ENCODE measurements at places on chromosomes 3 and 15.

GRCh38 chr15:23503576-23503975, 56.5 kb upstream of the GOLGA6L2 start:
- DNase-seq, result no peak

DNA sequence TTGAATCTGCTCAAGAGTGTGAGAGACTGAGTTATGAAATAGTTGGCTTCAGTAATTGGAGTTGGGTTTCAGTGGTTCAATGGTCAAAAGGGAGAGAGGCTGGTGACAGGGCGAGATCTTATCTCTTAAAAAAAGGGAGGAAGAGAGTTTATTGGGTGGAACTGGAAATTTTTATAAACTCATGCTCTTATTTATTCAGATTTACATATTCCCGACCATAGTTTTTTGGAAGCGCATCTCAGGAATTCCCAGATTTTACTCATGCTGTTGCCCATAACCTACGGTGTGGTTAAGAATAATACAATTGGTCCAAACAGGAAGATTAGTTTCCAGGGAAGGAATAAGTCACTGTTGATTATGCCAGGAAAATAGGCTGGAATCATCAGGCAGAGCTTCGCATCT, 41.4 kb downstream of the CD200 start:
- DNase-seq, result no peak

- DNase-seq, result no peak
Measured at GRCh38 chr15:95848126-95848525, 482.4 kb upstream of the NR2F2 start.

GRCh38 chr3:34533451-34533850, 735.0 kb downstream of the PDCD6IP start:
- no peak for DNase-seq

- DNase-seq, result no peak
Measured at GRCh38 chr3:117473981-117474538, 764.5 kb downstream of the TUSC7 start.

DNA sequence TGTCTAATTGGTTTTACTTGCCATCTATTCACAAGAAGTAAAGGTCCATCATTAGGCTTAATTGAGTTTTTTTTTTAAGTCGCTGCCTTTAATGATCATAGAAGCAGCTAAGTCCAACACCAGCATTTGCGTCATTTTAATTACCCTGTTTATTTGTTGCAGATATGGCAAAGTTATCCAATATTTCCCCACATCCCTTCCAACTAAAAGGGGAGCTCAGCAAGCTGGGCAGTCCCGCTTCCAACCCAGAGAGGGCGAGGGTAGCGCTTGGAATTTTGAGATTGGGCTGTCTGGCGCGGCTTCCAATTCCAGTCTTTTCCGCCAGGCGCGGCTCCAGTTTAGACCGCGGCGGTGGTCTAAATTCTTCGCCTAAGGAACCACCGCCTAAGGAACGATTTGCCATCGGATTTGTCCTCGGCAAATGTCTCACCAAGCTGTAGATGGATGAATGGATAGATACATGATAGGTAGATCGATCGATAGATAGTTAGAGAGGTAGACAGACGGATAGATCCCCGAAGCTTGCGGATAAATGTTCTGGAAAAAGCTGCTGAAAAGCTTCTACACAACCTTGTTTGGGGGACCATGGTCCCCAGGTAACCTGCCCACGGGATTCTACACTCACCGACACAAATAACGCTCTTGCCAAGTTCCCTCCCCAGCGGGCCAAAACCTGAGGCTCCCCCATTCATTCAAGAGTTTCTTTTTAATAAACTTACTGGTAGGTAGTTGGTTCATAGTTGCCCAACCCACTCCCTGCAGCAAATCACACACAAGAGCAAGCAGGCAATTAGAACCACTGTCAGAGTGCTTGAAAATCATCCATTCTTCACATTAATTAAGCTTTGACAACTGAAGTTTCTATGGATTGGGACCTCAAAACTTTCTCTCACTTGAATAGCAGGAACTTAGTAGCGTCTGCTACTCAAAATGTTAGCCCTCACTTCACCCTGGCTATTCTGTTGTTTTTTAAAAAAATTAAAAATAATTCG, 49.1 kb downstream of the ZIC4 start:
- no peak for DNase-seq

GRCh38 chr3:136120373-136121348, 75.5 kb downstream of the MSL2 start:
- DNase-seq, result no peak

DNA sequence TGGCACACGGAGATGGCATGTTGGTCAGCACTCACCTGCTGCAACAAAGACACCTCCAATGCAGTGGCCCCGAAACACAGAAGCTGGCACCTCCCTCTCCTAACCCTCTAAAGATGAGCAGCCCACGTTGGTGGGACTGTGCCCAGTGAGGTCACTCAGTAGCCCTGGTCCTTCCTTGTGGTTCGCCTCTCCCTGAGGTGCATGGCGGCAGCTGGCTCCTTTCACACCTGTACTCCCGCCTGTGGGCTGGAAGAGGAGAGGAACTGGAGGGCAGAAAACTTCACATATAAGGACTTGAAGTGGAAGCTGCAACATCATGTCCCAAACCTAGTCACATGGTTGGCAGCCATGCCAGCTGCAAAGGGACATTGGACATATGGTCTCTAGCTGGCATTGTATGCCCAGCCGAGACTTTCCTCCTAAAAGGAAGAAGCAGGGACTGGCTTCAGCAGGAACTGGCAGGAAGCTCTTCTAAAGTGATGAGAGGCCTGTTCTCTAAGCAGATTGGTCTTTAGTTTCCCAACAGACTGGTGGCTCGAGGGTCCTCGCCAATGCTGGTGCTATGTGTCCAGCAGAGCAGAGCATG, 10.8 kb upstream of the C3orf22 start:
- no peak for DNase-seq

- DNase-seq, result no peak
Measured at GRCh38 chr15:83692746-83693581, 39.0 kb downstream of the ADAMTSL3 start.

DNA sequence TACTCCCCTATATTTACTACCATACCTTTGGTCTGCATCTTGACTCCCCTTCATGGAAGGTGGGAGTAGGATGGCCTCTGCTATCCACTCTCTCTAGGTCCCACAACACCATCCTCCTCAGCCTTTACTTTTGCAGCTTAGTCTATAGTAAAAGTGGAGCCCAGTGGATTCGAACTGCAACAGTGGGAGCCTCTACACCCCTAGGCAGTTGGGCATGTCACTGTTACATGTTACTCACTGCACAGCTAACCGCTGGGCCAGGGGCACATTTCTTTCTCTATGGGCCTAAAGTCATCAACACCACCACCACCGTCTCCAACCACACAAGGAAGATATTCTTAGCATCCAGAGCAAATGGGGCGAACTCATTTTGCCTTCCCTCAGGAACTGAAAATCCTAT, 62.9 kb downstream of the KLF13 start:
- no peak for DNase-seq

DNA sequence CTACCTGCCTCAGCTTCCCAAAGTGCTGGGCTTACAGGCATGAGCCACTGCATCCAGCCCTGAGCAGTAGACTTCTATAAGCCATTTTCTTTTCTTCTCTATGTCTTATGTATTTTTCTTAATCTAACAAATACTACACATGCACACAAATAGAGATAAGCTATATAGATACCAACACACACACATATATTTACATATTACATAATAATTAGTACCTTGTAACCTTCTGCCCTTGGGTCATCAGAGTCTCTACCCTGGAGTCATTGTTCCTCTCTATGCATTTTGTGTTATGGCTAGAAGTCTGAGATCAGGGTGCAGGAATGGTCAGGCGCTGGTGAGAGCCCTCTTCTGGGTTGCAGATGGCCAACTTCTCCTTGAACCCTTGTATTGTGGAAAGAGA, 154.0 kb upstream of the PTPRG start:
- DNase-seq, result no peak

DNA sequence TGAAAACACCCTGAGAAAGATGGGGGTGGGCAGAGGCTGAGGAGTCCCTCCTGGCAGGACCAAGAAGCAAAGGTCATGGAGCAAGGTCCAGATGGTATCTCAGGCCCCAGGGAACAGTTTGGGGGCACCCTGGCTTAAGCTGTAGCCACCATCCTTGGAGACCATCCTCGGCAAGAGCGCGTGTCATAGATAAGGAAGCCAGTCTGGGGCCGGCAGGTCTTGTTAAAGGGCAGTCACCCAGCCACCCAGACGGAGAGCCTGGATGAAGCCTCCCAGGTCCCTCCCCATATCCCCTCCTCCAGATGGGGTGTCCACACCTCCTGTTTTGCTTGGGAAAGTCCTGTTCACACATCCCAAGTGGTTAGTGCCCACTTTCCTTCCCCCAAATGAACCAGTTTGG, 191.1 kb downstream of the KLF13 start:
- no peak for DNase-seq

GRCh38 chr3:33869977-33870376, 71.5 kb downstream of the PDCD6IP start:
- DNase-seq, result no peak

DNA sequence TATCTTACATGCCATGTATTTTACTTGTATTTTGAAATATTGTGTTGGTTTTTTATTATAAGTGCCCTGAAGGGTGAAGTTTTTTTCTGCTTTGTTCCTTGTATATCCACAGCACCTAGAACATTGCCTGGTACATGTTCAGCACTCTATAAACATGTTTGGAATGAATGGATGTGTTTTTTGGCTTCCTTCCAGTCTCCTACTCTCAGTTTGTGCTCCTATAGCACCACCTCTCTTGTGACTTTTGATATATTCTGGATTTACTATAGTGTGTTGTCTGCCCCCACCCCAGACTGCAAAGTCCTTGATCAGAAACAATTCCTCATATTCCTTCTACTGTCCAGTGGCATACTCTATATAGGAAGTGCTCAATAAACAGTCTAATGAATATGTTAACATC, 60.6 kb downstream of the PLCL2 start:
- DNase-seq, result no peak

DNA sequence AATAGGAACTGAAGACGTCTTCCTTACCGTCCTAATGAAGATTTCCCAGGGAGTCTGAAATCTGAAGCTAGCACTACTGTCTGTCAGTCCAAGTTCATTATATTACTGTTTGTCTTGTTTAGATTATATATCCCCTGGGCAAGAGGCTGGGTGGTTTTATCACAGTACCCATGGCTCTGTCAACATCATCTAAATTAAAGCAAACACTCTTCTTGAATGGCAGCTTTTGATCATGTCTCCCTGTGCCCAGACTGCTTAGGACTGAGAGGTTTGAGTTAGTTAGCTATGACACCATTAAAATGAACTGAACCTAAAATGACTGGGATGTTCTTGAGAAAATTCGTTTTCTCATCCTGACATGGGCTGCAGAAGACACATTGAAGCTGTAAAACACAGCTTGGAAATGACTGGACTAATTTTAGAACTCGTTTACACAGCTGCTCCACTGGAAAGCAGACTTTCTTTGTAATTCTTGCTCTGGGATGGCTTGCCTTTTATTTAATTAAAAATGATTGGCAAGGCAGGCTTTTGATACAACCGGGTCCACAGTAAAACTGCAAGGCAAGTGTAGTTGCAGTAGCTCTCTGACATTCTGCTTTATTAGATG, 243.5 kb downstream of the MFSD1 start:
- no peak for DNase-seq

- no peak for DNase-seq
Measured at GRCh38 chr3:113948015-113948917, 453 bp downstream of the ZDHHC23 start.

- no peak for DNase-seq
Measured at GRCh38 chr3:72346526-72346926, 501.7 kb downstream of the SHQ1 start.

DNA sequence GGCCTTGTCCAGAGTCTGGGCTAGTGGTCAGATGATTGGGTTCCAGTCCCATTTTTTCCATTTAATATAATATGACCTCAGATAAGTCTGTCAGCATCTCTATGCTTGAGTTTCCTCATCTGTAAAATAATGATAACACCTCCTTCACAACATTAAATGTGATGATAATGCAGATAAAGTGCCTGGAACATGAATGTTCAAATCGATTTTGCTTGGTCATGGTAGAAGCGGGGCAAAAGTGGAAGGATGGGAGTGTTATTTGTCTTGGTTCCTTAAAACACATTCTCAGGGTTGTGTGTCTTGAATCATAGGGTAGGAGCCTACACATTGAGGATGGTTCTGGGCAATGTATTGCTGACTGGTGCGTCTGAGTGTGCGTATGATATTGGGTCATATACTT, 16.9 kb downstream of the ARIH2 start:
- no peak for DNase-seq

- no peak for DNase-seq
Measured at GRCh38 chr3:13762906-13763305, 117.0 kb downstream of the WNT7A start.

DNA sequence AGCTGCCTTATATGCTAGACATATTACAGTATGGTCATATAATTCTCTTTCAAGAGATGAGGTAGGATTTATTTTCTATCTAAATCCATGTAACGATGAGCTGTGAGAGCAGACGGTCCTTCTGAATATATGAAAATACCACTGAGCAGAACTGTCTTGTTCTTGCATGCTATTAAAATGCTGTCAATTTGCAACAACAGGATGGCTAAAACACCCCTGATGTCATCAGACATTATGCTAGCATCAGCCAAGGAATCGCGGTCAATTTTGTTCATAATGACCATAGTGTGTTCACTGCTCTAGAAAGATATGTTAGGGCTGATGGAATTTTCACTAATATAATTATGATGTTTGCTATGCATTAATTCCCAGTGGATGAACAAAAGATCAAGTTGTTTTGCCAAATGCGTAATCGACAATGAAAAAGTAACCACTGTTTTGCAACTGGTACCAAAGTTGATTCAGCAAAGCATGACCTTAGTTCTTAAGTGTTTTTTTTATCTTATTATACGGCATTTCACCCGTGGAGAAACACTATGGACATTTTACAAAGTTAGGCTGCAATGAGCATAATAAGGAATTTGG, 765.4 kb upstream of the NR2F2 start:
- no peak for DNase-seq

DNA sequence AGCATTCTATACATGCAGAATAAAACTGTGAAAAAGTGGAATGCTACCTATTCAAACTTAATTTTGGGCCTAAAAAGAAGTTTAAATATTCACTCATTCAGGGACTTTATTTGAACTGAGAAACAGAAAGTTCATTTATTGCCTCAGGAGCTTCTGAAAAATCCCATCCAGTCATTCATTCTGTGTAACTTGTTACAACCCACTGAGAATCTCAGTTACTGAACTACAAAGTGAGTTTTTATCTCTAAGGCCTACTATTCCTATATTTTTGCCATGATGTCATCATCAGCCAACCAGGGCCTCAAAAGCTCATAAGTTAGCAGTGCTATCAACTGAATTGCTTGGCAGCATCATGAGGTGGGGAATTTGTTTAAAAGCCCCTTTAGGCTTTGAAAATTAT, 98.0 kb upstream of the BOC start:
- no peak for DNase-seq

- DNase-seq, result no peak
Measured at GRCh38 chr3:39115870-39116269, 8.4 kb downstream of the TTC21A start.

DNA sequence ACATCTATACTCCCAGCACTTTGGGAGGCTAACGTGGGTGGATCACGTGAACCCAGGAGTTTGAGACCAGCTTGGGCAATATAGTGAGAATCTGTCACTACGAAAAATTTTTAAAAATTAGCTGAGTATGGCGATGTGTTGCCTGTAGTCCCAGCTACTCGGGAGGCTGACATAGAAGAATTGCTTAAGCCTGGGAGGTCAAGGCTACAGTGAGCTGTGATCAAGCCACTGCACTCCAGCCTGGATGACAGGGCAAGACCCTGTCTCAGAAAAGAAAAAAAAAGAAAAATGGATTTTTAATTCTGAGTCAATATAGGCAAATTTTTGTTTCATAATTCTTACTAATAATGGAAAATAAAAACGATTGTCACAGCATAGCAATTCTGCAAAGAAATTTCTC, 13.3 kb downstream of the C3orf49 start:
- DNase-seq, result no peak

GRCh38 chr3:190514413-190515153, 698 bp downstream of the IL1RAP start:
- no peak for DNase-seq

Data from NCI-H1694 treated with DMSO at 0.1 percent for 48 hours (cell line).